Activated CD4-positive, alpha-beta T cell treated with anti-CD3 and anti-CD28 coated beads, Interleukin-2, amount 50 U/mL, for 24 hours (primary cell): ENCODE measurements at places on chromosomes 12 and 14.

GRCh38 chr12:114412825-114413749 lies 7.1 kb upstream of the TBX5 start:
- DNase-seq = no peak

DNA sequence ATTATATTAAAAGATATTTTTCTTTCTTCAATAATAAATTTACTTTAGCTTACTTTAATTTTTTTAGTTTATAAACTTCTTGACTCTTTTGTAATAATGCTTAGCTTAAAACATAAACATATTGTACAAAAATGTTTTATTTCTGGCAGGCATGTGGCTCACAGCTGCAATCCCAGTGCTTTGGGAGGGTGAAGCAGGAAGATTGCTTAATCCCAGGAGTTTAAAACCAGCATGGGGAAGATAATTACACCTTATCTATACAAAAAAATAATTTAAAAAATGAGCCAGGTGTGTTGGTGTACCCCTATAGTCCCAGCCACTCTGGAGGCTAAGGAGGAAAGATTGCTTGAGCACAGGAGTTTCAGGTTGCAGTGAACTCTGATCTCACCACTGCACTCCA lies 120.7 kb downstream of the GPHN start:
- no peak for DNase-seq

GRCh38 chr14:49479432-49479831 lies 106.7 kb downstream of the RPS29 start:
- no peak for DNase-seq

GRCh38 chr12:31732926-31733548 lies 4.2 kb upstream of the AMN1 start:
- peak; percentile 32 for DNase-seq

DNA sequence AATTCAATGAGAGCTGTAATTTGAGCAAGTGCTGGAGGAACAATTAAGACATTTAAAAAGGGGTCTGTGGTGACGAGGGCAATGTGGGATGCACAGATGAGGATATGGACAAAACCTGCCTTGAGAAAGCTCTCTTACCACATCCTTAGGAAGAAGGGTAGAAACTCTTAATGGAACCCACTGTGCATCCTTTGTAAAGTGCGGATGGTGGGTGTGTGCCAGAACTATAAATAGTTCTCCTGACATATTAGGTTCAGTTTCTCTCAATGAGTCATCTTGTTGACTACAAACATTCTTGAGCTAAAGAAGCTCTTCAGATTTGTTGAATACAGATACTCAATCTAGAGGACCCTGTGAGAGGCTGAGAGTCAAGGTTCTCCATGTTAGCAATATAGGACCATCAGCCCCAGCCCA lies 106.1 kb upstream of the ANO4 start:
- DNase-seq = no peak

DNA sequence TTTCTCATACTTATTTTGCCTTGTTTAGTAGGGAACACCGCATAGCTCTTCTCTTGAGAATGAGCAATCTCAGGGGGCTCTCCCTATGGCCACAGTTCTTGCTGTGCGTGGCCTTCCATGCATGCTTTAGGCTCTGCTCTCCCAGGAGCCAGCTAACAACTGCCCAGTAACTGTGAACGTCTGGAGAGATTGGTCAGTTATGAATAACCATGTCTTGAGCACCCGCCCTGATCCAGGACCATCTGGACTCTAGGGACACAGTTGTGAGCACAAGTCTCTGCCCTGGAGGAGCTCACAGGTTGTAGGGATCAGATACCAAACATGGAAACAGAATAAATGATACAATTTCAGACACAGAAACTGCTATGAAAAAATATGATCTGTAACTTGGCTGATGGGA lies 12.1 kb downstream of the PSMC1 start:
- no peak for DNase-seq

DNA sequence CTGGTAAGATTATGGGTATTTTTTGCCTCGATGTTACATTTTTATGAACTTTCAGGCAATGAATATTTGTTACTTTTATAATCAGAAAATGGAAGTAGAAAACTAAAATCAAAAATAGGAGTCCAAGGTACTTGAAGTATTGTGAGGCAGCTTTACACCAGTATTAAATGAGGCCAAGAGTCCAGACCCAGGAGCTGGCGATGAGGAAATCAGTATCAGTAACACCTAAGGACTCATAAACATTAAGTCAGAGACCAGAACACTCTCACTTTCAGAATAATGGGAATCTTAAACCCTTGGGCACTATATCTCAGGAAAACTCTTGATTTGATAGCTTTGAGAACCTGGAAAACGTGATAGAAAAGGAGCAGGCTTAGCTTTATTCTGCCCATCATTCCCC lies 208.8 kb downstream of the GXYLT1 start:
- DNase-seq = no peak
